ENCODE measurements at places on chromosomes 4 and X. TPM values are rescaled to one million over a fixed set of nuclear protein-coding genes. Genes with fewer than 3 reads are reported as not detected.

- DNase-seq, result no peak
Measured at GRCh38 chr4:180587379-180587778, 1655.8 kb upstream of the TENM3 start.

Gene SSX2
- not detected for total RNA-seq

GRCh38 chr4:69096111-69096656 is at the start of gene UGT2B7:
TSS of gene UGT2B7 (plus strand) at chr4:69096474. CDS start at chr4:69096521, 47 bp downstream.
- DNase-seq, result no peak

DNA sequence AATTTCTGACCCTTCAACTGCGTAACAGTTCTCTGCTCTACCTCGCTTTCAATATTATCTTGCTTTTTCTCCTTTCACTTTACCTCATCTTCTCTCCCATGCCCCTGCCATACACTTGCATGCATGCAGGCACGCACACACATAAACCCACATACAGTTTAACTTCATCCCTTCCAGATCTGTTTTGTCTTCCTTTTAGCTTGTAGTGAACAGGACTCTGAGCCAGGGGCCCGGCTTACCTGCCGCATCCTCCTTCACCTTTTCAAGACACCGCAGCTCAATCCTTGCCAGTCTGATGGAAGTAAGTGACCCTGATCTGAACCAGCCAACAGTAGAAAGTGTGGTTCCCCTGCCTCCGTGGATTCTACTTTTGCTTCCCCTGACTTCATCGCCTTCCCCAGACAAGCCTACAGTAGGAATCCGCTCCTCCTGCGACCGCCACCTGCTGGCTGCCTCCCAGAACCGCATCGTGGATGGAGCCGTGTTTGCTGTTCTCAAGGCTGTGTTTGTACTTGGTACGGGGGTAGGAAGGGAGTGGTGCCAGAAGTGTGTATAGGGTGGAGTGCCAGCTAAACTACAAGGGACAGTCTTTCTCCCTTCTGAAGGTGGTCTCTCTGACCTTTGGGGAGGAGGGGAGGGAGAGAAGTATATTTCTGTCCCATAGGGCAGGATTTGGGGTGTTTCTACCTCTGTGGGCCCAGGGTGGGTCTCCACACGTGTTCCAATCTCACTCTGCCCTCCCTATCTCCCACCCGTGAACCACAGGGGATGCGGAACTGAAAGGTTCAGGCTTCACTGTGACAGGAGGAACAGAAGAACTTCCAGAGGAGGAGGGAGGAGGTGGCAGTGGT is 10.7 kb downstream of the MED12 start:
- peak; percentile 72 for DNase-seq

Gene GPR143
- total RNA-seq, result not detected

- no peak for DNase-seq
Measured at GRCh38 chrX:39599339-39599738, 498.4 kb downstream of the BCOR start.

DNA sequence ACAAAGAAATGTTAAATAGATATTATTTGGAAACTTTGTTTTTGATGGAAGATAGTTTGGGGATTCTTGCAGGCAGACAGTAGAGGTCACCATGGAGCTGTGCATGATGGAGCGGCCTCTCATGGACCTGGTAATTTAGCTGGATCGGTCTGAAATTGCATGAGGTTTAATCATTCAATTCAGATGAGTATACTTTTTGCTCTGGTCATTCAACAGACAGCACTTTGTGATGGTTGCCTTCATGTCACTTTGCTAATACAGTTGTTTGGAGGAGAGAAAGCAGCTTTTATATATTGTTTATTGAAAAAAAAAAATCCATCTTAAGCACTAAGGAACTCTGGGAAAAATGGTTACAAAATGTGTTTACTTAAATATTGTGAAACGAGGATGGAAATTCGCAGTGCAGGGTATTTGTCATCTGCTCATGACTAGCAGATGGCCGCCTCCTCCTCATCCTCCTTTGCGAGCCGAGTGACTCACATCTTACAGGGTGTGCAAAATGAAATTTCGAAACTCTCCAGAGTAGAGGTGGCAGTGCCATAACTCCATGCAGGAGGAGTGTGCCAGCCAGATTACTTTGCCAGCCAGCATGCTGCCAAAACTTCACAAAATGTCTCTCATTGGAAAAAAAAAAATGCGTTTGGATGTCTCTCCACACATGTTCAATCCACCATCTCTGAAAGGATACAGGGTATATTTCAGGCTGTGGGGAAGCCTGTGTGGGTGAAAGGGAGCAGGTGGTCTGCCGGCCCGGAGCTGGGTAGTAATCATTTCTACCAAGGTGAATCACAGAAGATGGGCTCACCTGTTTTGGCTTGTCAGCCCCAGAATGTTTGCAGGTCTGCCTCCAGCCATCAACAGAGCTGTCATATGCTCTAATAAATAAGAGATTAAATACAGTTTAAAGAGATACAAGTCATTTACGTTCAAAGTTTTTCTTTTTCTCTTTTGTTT is 314.9 kb upstream of the DIPK2B start:
- DNase-seq, result peak; percentile 1

DNA sequence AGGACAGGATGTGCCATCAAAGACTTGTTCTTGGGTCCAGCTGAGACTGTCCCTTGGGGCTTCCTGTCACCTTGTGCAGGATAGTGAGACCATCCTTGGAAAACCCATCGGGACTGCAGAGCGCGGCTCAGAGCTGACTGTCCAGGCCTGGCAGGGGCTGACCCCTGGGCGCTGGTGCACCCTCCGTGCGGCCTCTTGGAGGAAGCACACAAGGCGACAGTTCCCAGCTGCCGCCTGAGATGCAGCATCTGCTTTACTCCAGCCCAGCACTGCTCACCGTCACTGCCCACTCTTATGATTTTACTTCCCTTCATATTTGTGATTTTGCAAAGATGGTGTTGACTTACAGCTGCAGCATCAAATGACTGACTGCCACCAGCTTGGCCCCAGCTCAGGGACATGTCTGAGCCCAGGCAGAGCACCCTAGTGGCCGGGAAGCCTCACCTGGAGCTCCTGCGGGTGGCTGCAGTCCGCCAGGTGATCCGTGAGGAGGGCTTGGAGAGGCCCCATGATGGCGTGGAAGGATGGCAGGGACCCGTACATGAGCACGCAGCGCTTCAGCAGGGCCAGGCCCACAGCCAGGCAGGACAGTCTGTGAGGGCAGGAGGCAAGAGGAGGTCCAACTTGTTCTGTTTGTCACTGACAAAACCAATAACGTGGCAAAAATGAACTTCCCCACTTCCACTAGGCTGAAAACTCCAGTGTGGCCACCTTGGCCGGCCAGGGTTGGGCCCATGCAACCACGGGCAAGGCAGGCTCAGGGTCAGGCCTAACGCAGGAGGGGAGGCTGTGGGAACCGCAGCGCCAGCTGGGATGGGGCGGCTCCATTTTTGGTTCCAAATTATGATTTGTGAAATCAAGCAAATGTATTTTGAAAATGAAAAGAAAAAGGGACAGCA is 21.8 kb downstream of the NOP14 start:
- no peak for DNase-seq

GRCh38 chrX:24526616-24527015 is 61.5 kb downstream of the PDK3 start:
- no peak for DNase-seq
